Stimulated activated CD8-positive, alpha-beta memory T cell treated with anti-CD3 and anti-CD28 coated beads, Interleukin-15, amount 100 ng/mL, for 4 hours (primary cell): ENCODE measurements at places on chromosomes 3 and 15.

- no peak for DNase-seq
Measured at GRCh38 chr15:50150349-50150748, 31.3 kb upstream of the ATP8B4 start.

GRCh38 chr3:72494130-72494529 is 354.1 kb downstream of the SHQ1 start:
- no peak for DNase-seq

DNA sequence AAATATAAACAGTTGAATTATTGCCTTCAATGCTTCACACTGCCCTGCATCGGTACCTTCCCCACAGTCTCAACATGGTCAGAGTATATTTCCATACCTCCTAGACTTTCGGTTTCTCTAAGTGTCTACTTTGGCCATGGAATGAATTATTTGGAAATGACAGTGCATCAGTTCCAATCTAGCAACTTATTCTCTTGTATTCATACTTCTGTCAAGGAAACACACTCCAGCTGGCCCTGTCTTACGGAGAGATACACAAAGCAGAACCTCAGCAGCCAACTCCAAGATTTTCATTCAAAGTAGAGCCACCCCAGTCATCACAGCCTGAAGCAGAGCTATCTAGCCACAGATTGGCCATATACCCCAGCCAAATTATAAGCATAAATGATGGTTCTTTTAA is 518.4 kb upstream of the UBE2E2 start:
- no peak for DNase-seq

DNA sequence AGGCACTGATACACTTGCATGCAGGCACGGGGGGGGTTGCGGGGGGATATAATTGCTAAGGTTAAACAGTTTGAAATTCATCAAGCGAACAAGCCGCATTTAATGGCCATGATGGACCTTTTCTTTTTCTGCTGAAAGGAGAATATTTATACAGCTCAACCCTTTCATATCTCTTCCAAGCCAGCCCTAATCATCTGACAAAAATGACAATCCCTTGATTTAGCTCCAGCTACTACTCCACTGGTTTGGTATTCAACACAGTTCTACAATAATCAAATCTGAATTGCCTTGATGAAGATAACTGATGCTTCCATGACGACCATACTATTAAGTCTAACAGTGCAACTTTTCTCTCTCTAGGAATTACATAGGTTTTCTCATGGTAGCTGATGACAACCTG is 374.9 kb downstream of the PLCL2 start:
- DNase-seq = no peak

GRCh38 chr15:42020713-42021273 is at the start of gene PLA2G4E:
TSS of gene PLA2G4E (minus strand) at chr15:42021042. CDS start at chr15:42021030, 12 bp downstream.
- no peak for DNase-seq

GRCh38 chr15:78571382-78571781 is 6.1 kb downstream of the CHRNA5 start:
- DNase-seq = no peak

DNA sequence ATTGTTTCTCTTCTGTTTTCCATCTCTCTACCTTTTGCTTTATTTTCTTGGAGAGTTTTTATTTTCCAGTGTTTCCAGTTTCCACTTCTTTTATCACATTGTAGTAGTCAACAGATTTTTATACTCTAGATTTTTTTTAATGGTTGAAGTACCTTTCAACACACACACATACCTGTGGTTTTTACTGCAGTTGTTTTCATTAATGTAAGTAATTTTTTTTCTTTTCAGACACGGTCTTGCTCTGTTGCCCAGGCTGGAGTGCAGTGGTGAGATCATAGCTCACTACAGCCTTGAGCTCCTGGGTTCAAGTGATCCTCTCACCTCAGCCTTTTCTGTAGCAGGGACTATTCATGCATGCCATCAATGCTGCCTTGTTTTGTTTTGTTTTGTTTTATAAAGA is 472.5 kb upstream of the SGO1 start:
- no peak for DNase-seq

DNA sequence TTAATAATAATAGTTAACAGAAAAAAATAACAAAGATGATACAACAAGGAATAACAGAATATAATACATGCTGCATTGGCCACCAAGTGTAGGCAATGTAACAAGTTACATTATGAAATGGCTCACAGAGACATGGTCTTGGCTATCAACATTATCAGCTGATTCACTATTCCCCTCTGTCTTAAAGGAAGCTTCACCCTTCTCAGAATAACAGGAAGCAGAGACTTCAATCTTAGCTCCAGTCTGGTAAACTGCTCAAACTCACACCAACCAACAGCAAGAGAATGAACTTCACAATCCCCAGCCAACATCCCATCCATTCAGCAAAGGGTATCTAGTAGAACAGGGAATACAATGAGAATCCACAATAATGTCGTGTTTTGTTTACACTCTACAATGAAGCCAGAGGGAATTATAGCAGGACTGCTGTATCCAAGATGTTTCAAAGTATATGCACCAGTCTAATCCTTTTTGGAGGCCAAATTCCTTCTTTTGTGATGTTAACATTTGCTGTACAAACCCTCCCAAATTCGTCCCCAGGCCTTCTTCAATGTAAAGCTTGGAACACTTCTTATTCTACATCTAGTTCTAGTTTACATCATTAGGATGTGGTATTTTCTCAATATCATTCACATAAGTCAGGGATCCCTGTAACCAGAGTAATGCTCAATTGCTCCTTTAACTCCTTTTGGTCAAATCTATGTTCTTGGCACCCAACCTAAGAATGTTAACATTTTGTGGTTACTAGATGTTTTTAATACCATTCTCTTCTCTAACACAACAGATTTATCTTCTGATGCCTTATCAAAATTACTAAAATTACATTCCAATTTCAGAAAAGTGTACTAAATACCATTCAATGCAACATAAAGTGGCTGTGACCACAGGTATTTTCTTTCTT is 52.4 kb upstream of the CMSS1 start:
- no peak for DNase-seq

DNA sequence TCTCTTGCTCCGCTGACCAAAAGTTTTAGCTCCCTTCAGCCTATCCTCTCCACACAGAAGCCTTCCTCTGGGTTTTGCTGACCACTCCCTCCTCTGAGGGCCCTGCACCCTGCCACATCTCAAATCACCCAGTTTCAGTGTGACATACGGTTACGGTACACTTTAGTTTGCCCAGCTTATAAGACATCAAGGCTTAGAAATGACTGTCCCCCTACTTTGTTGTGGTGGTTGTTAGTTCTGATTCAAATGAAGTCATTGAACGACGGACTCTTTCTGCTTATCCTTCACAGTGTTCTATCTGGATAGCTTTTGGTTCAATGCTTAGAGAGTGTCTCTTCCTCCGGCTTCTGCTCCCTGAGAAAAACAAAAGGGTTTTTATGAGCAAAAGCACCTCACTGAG is 68.0 kb upstream of the NDUFB4 start:
- DNase-seq = no peak

- no peak for DNase-seq
Measured at GRCh38 chr3:111246967-111247760, 175.5 kb downstream of the NECTIN3 start.
